ENCODE measurements at places on chromosomes 1 and 21. TPM values are rescaled to one million over a fixed set of nuclear protein-coding genes. Genes with fewer than 3 reads are reported as not detected.

Gene BGLAP
- 1.1 TPM for total RNA-seq

GRCh38 chr1:213110349-213111300 is 59.6 kb downstream of the RPS6KC1 start:
- H3K27ac ChIP-seq = peak overlapping the region; percentile 56
- peaks cover 13% of the 10 kb centered on the region for H3K4me1 ChIP-seq
- H3K36me3 ChIP-seq = peaks cover 2% of the 10 kb centered on the region
- no peak overlapping the region for H3K4me3 ChIP-seq

GRCh38 chr1:150061632-150062101 is 5.9 kb upstream of the VPS45 start:
- H3K4me3 ChIP-seq = no peak overlapping the region
- no peaks in the 10 kb centered on the region for H3K27me3 ChIP-seq
- peaks cover 2% of the 10 kb centered on the region for H3K4me1 ChIP-seq
- no peak for DNase-seq
- no peaks in the 10 kb centered on the region for H3K36me3 ChIP-seq

DNA sequence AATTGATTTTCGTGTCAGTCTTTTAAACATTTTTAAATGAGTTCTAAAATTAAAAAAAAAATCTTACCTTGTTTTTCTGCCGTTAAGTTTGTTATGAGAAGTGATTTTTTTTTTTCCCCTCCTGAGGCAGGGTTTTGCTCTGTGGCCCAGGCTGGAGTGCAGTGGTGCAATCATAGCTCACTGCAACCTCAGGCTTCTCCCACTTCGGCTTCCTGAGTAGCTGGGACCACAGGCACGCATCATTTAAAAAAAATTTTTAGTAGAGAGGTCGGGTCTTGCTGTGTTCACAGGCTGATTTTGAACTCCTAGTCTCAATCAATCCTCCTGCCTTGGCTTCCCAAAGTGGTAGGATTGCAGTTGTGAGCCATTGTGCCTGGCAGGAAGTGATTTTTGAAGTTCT is 41.1 kb downstream of the MTR start:
- H3K4me3 ChIP-seq = no peak overlapping the region
- peaks cover 25% of the 10 kb centered on the region for H3K36me3 ChIP-seq
- no peak for DNase-seq
- H3K27ac ChIP-seq = no peak overlapping the region
- peaks cover 16% of the 10 kb centered on the region for H3K4me1 ChIP-seq

DNA sequence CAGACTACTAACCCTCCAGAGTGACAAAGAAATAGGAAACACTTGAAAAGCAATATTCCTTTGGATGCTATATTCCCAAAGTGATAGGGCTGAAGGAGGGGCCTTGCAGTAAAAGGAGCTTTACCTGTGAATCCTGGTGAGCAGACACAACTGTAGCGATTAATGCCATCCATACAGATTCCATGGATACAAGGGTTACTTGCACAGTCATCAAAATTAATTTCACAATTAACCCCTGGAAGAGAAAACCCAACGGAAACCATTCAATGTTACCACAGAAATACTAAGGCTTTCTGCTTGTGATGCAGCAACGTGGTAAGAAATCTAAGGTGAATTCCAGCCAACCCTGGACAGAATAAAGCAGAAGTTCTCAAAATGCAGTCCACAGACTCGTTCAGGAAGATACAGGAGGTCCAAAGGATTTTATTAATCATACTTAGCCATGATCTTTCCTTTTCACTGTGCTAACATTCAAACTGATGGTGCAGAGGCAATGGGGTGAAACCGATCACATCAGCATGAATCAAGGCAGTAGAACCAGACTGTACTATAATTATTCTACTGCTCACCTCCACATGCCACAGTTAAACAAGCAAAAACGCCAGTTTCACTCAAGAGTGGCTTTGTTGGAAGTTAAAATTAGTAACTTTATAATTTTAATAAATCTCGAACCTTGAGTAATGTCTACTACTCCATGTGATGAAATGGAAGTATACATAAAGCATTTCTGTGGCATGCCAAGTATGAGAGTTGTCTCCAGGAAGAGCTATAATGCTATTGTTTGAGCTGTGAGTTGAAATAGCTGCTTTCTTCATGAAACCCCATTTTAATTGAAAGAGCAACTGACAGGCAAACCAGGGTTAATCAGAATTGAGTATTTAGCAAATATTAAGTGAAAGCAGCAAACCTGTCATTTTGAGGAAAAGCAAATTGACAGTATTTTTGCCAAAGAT is 63.2 kb upstream of the ADAM30 start:
- H3K27me3 ChIP-seq = no peaks in the 10 kb centered on the region
- H3K4me3 ChIP-seq = no peak overlapping the region
- H3K27ac ChIP-seq = no peak overlapping the region
- peaks cover 10% of the 10 kb centered on the region for H3K36me3 ChIP-seq
- DNase-seq = no peak

DNA sequence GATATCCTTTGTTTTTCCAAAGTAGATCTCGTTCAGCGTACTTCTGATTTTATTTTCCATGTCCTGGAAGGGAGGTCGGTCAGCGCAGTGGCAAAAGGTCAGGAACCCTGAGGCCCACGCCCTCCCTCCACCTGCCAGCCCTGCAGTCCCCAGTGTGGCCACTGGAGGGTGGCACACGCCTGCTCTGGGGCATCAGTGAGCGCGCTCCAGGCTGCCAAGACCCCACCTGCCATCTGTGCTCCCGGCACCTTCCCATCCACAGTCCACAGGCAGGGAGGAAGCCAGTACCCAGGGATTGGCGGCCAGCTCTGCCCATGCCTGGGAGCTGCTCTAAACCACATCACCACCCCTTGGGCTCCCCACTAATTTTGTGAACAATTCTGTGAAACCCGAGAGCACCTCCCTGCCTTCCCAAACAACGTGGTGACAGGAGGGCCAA is 32.3 kb downstream of the SLC66A1 start:
- no peaks in the 10 kb centered on the region for H3K36me3 ChIP-seq
- no peaks in the 10 kb centered on the region for H3K27me3 ChIP-seq
- H3K27ac ChIP-seq = no peak overlapping the region
- H3K4me1 ChIP-seq = peaks cover 6% of the 10 kb centered on the region
- H3K4me3 ChIP-seq = no peak overlapping the region

- DNase-seq = no peak
- H3K27ac ChIP-seq = no peak overlapping the region
- H3K4me1 ChIP-seq = peaks cover 5% of the 10 kb centered on the region
- peaks cover 15% of the 10 kb centered on the region for H3K36me3 ChIP-seq
- peak overlapping the region; percentile 70 for H3K4me3 ChIP-seq
Observed at GRCh38 chr1:167082511-167083027, 7.6 kb downstream of the GPA33 start.
